ENCODE measurements at places on chromosomes 1 and 21. TPM values are rescaled to one million over a fixed set of nuclear protein-coding genes. Genes with fewer than 3 reads are reported as not detected.

GRCh38 chr1:158145173-158145719, 35.4 kb upstream of the CD1D start:
- H3K27ac ChIP-seq: no peak overlapping the region
- no peak for DNase-seq
- no peaks in the 10 kb centered on the region for H3K36me3 ChIP-seq
- H3K4me1 ChIP-seq: peaks cover 14% of the 10 kb centered on the region
- no peaks in the 10 kb centered on the region for H3K27me3 ChIP-seq

Gene TTC34
- 0.86 TPM for total RNA-seq

Gene ITLN2
- total RNA-seq: not detected

GRCh38 chr1:16318555-16318954, 33.7 kb downstream of the FBXO42 start:
- H3K27ac ChIP-seq: no peak overlapping the region
- H3K4me1 ChIP-seq: no peaks in the 10 kb centered on the region
- H3K36me3 ChIP-seq: peaks cover 10% of the 10 kb centered on the region
- no peaks in the 10 kb centered on the region for H3K27me3 ChIP-seq
- H3K4me3 ChIP-seq: no peak overlapping the region

DNA sequence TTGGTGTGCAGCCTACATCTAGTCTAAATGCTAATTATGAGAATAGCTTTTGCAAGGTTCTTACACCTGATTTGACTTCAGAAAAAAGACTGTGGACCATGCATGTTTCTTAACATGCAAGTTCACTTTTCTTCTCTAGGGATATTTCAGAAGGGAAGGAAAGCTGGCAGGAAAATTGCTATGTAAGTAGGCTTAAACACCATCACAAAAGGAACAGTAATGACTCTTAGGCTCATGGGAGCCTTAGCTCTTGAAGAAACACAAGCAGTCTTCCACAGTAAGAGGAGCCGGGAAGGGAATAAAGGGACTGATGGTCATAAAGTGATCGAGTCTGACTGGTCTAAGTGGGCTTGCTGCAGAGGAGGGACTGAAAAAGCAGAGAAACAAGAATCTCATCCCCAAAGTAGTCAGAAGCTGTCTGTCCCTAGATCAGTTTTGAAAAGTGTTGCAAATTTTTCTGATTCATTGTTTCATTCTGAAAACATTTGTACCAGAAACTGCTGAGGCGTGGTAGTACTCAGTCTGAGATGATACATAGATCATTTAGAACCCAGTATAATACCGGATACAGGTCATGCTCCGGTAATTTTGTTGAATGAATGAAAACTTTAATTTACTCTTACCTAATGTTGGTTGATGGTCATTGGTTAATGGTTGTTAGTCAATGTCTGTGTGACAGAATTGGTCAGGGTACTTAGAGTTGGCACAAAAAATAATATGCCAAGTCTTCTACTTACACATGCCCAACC, 40.9 kb downstream of the SMYD2 start:
- H3K4me3 ChIP-seq: no peak overlapping the region
- peaks cover 7% of the 10 kb centered on the region for H3K4me1 ChIP-seq
- peaks cover 7% of the 10 kb centered on the region for H3K36me3 ChIP-seq
- H3K27me3 ChIP-seq: no peaks in the 10 kb centered on the region
- H3K27ac ChIP-seq: peak overlapping the region; percentile 9

Gene WNT2B
- total RNA-seq: not detected
